Aorta (tissue), 5 donors: ENCODE measurements at places on chromosomes 3 and 15.

- H3K4me1 ChIP-seq = no peaks in the 10 kb centered on the region
- H3K36me3 ChIP-seq = no peaks in the 10 kb centered on the region
- H3K27ac ChIP-seq = no peak within 1 kb of the TSS
Measured at GRCh38 chr3:136818769-136819391, at the start of gene SLC35G2. Gene SLC35G2 (plus strand): TSS chr3:136819126. CDS start chr3:136854461, 35,335 bp downstream.

- no peaks in the 10 kb centered on the region for H3K4me1 ChIP-seq
- no peak overlapping the region for H3K27ac ChIP-seq
- no peak overlapping the region for H3K4me3 ChIP-seq
- H3K27me3 ChIP-seq = no peaks in the 10 kb centered on the region
Measured at GRCh38 chr3:153182501-153183293, 20.7 kb downstream of the RAP2B start.

DNA sequence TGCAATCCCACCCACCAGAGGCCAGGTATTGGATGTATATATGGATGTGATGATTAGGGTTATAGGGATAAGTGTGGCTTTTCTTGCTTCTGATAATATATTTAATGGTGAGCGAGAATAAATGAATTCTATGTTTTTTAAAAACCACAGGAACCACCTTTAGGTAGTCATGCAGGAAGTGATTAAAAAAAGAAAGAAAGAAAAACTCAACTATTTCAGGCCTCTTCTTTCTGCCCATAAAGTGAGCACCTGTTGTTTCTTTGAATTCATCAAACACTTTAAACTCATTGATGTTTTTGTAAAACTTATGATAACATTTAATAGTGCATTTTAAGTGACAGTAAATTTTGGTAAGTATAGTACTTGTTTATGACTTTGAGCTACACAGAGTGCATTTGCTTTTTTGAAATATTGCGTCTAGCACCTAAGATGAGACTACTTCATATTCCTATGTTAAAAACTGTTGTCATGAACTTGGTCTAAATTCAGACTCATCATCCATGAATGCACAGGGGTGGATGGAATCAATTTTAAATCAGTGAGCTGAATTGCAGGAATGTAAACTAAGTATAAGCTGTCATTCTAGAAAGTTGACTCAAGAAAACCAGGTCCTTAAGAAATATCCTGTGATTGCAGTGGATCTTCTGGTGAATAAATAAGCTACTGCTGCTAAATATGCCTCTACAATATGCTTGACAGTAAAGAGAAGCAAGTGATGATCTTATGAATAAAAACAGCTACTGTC is 764.4 kb upstream of the NECTIN3 start:
- no peak for DNase-seq
- no peaks in the 10 kb centered on the region for H3K4me1 ChIP-seq
- no peaks in the 10 kb centered on the region for H3K36me3 ChIP-seq
- no peak overlapping the region for H3K4me3 ChIP-seq
- no peak overlapping the region for H3K27ac ChIP-seq

DNA sequence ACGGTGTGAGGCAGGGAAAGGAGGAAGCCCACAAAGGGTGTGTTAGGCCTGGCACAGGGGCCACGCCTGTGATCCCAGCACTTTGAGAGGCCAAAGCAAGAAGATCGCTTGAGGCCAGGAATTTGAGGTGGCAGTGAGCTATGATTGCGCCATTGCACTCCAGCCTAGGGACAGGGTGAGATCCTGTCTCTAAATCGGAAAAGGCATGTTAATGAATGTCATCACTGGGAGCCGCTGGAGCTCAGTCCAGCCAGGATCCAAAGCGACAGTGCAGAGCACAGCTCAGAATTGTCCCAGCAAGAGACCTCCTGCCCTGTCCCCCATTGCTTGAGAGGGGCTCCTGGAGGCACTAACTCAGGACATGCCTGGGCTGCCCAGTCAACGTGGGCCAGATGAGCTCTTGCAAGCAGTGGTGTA is 15.0 kb upstream of the FBLN2 start:
- no peak overlapping the region for H3K4me3 ChIP-seq
- DNase-seq = peak; percentile 57
- H3K36me3 ChIP-seq = no peaks in the 10 kb centered on the region
- H3K27me3 ChIP-seq = no peaks in the 10 kb centered on the region
- no peaks in the 10 kb centered on the region for H3K4me1 ChIP-seq

DNA sequence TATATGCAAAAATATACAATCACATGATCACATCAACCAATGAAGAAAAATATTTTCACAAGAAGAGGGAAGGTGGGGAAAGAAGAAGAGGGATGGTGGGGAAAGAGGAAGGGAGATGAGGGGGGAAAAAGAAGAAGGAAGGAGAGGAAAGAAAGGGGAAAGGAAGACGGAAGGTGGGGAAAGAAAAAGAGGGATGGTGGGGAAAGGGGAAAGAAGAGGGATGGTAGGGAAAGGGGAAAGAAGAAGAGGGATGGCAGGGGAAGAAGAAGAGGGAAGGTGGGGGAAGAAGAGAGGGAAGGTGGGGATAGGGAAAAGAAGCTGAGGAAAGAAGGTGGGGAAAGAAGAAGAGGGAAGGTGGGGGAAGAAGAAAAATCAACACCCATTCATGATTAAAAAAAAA is 3.2 kb upstream of the GOLGB1 start:
- DNase-seq = no peak
- no peaks in the 10 kb centered on the region for H3K4me1 ChIP-seq
- H3K27me3 ChIP-seq = no peaks in the 10 kb centered on the region

GRCh38 chr3:30890907-30891306 is 3.6 kb downstream of the GADL1 start:
- H3K4me3 ChIP-seq = no peak overlapping the region
- no peaks in the 10 kb centered on the region for H3K27me3 ChIP-seq
- no peak for DNase-seq
- H3K36me3 ChIP-seq = no peaks in the 10 kb centered on the region
- H3K4me1 ChIP-seq = no peaks in the 10 kb centered on the region
- H3K27ac ChIP-seq = no peak overlapping the region

- peak; percentile 81 for DNase-seq
- no peak overlapping the region for H3K4me3 ChIP-seq
- H3K27me3 ChIP-seq = no peaks in the 10 kb centered on the region
- H3K36me3 ChIP-seq = no peaks in the 10 kb centered on the region
- no peak overlapping the region for H3K27ac ChIP-seq
- H3K4me1 ChIP-seq = no peaks in the 10 kb centered on the region
Measured at GRCh38 chr3:172449466-172450149, 1.4 kb upstream of the GHSR start.

GRCh38 chr15:66895794-66896453 is 169.5 kb upstream of the SMAD3 start:
- H3K27me3 ChIP-seq = no peaks in the 10 kb centered on the region
- H3K4me3 ChIP-seq = no peak overlapping the region
- no peaks in the 10 kb centered on the region for H3K36me3 ChIP-seq
- no peaks in the 10 kb centered on the region for H3K4me1 ChIP-seq

GRCh38 chr3:15327941-15328340 is 4.4 kb downstream of the SH3BP5 start:
- peak; percentile 58 for DNase-seq
- H3K4me3 ChIP-seq = no peak overlapping the region
- H3K36me3 ChIP-seq = no peaks in the 10 kb centered on the region
- H3K27ac ChIP-seq = no peak overlapping the region

- H3K36me3 ChIP-seq = no peaks in the 10 kb centered on the region
- H3K27me3 ChIP-seq = no peaks in the 10 kb centered on the region
- DNase-seq = no peak
- H3K4me1 ChIP-seq = no peaks in the 10 kb centered on the region
- H3K27ac ChIP-seq = no peak overlapping the region
Measured at GRCh38 chr15:95096651-95097050, 865.3 kb downstream of the MCTP2 start.

DNA sequence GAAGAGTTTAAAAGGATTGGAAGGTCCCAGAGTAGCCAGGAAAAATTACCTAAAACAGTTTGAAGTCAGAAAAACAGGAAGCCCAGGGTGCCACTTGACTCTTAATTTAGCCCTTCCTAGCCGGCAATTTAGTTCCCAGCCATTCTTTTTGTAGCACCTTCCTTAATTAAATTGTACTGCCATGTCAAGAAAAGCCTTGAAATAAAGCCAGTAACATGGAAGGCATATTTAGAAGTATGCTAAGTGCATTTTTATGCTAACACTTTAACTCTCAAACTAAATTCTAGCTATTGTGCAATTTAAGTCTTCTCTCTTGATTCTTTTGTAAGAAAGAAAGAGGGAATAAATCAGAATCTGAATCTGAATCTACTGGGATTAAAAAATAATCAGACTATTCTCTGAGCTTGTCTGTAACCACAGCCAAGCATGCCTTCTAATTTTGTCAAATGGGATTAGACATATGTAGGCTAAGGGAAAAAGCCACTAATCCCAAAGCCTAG is 43.2 kb downstream of the MAP3K13 start:
- H3K27ac ChIP-seq = no peak overlapping the region
- H3K4me3 ChIP-seq = no peak overlapping the region
- no peak for DNase-seq
- H3K27me3 ChIP-seq = no peaks in the 10 kb centered on the region

DNA sequence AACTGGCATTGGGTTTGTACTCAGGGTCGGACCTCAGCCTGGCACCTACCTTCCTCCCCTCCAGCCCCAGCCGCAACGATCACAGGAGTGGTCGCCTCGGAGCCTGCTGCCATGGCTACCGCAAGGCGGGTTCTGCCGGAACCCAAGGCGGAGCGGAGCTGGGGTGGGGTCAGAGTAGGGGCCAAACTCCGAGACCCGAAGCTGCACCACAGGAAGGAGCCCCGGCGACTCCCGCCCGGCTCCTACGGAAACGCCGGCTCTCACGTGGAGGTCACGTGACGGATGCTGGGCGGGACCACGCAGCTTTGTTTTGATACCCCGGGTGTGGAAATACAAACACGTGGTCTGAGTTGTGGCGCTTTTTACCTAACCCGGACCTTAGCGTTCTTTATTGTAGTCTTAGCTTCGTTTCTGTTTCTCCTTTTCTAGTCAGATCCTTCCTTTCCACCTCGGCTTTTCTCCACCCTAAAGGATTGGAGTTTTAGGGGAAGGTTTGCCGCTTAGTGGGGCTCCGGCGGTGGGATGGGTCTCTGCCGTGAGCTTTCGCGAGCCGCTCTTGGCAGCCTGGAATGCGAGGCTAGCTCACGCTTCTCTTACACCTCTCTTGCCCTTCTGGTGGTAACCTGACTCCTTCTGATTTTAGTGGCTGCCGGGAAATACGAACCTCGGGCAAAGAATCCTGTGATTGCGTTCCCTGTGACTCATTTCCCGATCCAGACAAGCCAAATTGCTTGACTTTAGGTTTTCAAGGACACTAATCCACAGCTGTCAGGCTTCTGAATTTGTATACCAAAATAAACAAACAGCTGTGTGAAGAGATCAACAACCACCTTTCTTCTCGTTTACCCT is at the start of gene HSPBAP1:
HSPBAP1 (minus strand) TSS at position 264 of the 849 bp plus-strand sequence; CDS start at position 113, 151 bp downstream.
- no peaks in the 10 kb centered on the region for H3K27me3 ChIP-seq
- H3K27ac ChIP-seq = peak within 1 kb of the TSS; percentile 94
- H3K36me3 ChIP-seq = no peaks in the 10 kb centered on the region
- DNase-seq = peak; percentile 96
- H3K4me3 ChIP-seq = peak within 1 kb of the TSS; percentile 85
- no peaks in the 10 kb centered on the region for H3K4me1 ChIP-seq

DNA sequence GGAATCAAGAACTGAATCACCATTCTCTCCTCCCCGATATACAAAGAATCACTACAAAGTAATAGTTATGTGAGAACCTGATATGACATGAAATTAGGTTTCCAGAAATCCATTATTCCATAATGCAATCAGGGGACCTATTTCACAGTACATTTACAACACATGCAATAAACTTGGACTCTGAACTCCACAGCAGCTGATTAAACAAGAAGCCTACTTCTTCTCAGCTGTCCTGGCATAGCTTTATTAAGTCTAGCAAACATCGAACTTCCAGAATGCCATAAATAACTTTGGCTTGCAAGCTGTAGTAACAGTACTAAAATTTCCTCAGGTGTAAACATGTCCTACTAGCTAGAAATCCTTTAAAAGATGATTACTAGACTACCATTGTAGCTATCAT is 17.8 kb downstream of the PDCD10 start:
- H3K4me3 ChIP-seq = no peak overlapping the region
- DNase-seq = no peak
- H3K27me3 ChIP-seq = no peaks in the 10 kb centered on the region
- H3K36me3 ChIP-seq = peaks cover 2% of the 10 kb centered on the region
- H3K4me1 ChIP-seq = no peaks in the 10 kb centered on the region
- no peak overlapping the region for H3K27ac ChIP-seq

- no peak for DNase-seq
- no peak overlapping the region for H3K4me3 ChIP-seq
- no peaks in the 10 kb centered on the region for H3K36me3 ChIP-seq
- H3K27me3 ChIP-seq = no peaks in the 10 kb centered on the region
- no peaks in the 10 kb centered on the region for H3K4me1 ChIP-seq
- no peak overlapping the region for H3K27ac ChIP-seq
Measured at GRCh38 chr15:48596841-48597240, 48.7 kb downstream of the FBN1 start.

GRCh38 chr15:40136470-40137302 is 24.2 kb upstream of the BUB1B start:
- no peak overlapping the region for H3K4me3 ChIP-seq
- DNase-seq = no peak
- H3K36me3 ChIP-seq = no peaks in the 10 kb centered on the region
- no peaks in the 10 kb centered on the region for H3K4me1 ChIP-seq
- no peak overlapping the region for H3K27ac ChIP-seq

DNA sequence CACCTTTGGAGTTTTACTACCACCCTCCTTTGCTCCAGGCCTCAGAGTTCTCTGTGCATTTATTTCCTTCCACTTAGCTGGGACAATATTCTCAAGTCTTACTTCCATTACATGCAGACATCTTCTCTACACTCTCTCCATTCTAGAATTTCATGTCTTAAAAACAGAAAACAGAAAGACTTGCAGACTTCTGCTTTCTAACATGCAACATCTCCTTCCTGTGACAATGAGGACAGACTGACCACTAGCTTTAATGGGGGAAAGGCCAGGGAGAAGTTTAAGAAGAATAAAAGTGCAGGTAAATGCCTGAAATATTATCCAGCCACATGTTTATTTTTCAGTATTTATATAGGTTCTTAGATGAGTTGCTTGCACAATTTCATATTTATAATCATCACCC is 17.1 kb upstream of the CSTA start:
- no peak for DNase-seq
- H3K4me3 ChIP-seq = no peak overlapping the region
- no peaks in the 10 kb centered on the region for H3K27me3 ChIP-seq
- H3K36me3 ChIP-seq = no peaks in the 10 kb centered on the region
- H3K27ac ChIP-seq = no peak overlapping the region

DNA sequence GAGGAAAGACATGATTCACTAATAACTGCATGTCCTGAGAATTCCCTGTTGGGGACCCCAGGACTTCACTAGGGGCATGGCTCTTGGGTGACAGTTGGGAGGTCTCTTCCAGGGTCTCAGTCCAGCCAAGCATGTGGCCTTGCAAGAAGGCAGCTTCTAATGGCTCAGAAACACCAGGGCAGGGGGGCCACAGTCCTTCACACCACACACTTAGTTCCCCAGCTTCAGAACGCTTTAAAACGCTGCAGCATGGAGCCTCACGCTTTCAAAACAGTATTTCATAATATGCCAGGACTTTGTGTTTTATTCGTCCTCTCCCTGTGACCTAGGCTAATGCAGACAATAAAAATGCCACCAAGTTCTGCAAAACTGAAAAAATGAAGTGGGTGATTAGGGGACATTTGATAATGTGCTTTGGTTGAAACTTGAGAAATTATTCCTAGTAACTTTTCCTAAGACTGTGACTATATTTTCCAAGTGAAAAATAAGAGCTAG is 48.4 kb upstream of the LIMD1 start:
- H3K4me1 ChIP-seq = no peaks in the 10 kb centered on the region
- no peak overlapping the region for H3K4me3 ChIP-seq
- no peak overlapping the region for H3K27ac ChIP-seq
- H3K36me3 ChIP-seq = peaks cover 3% of the 10 kb centered on the region
- no peaks in the 10 kb centered on the region for H3K27me3 ChIP-seq
